GM23248 (cell line): ENCODE measurements at places on chromosomes 6 and 20. TPM values are rescaled to one million over a fixed set of nuclear protein-coding genes. Genes with fewer than 3 reads are reported as not detected.

Gene CD93
- not detected in 2 replicates for total RNA-seq

Gene SLPI
- total RNA-seq = 1.7 TPM in 1 of 2 replicates, not detected in the other

Gene NKAIN4
- total RNA-seq = not detected in 2 replicates

Gene MEP1A
- total RNA-seq = not detected in 2 replicates

Gene VGLL2
- not detected in 2 replicates for total RNA-seq

Gene EDN3
- not detected in 2 replicates for total RNA-seq

Gene PERP
- total RNA-seq = 24.8 and 28.5 TPM in 2 replicates

Gene OPRL1
- 0.86 and 1.1 TPM in 2 replicates for total RNA-seq

Gene NINL
- 3.4 and 10.2 TPM in 2 replicates for total RNA-seq

Gene SEL1L2
- not detected in 2 replicates for total RNA-seq

Gene PRDM13
- total RNA-seq = not detected in 2 replicates

Gene NR2E1
- not detected in 2 replicates for total RNA-seq

Gene CLPSL1
- total RNA-seq = not detected in 2 replicates

Gene DEFB129
- not detected in 2 replicates for total RNA-seq

Gene C6orf58
- total RNA-seq = not detected in 2 replicates

Gene GABRR1
- not detected in 2 replicates for total RNA-seq

- H3K4me3 ChIP-seq = no peak overlapping the region
- H3K4me1 ChIP-seq = no peaks in the 10 kb centered on the region
- H3K27me3 ChIP-seq = no peaks in the 10 kb centered on the region; the same call in 1 of the 2 replicates
- H3K36me3 ChIP-seq = no peaks in the 10 kb centered on the region
- DNase-seq = no peak
Observed at GRCh38 chr20:56624786-56625681, 4.1 kb upstream of the TFAP2C start.

GRCh38 chr6:85997206-85997605 lies 354.5 kb upstream of the SYNCRIP start:
- no peaks in the 10 kb centered on the region for H3K4me1 ChIP-seq
- DNase-seq = no peak
- no peak overlapping the region for H3K27ac ChIP-seq

DNA sequence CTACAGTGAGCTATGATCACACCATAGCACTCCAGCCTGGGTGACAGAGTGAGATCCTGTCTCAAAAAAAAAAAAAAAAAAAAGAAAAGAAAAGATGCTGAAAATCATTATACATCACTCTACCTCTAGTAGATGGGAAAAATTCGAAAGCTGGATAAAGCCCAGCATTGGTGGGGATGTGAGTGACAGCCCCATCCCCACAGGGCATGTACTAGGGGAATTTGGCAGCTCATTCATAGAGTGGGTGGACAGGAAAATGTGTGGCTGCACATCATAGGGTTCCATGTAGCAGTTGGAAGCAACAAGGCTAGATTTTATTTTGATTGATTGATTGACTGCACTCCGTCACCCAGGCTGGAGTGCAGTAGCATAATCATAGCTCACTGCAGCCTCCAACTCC lies 42.0 kb downstream of the MRPL14 start:
- no peak overlapping the region for H3K4me3 ChIP-seq
- H3K27ac ChIP-seq = no peak overlapping the region
- H3K27me3 ChIP-seq = no peaks in the 10 kb centered on the region
- no peaks in the 10 kb centered on the region for H3K36me3 ChIP-seq

GRCh38 chr6:116099036-116099435 lies 1.6 kb upstream of the NT5DC1 start:
- no peaks in the 10 kb centered on the region for H3K36me3 ChIP-seq
- H3K27ac ChIP-seq = no peak overlapping the region
- no peaks in the 10 kb centered on the region for H3K27me3 ChIP-seq
- DNase-seq = no peak
- H3K4me1 ChIP-seq = 0 out of 2 replicates have a peak, but pooled peaks cover 5% of the 10 kb centered on the region
- H3K4me3 ChIP-seq = no peak overlapping the region

DNA sequence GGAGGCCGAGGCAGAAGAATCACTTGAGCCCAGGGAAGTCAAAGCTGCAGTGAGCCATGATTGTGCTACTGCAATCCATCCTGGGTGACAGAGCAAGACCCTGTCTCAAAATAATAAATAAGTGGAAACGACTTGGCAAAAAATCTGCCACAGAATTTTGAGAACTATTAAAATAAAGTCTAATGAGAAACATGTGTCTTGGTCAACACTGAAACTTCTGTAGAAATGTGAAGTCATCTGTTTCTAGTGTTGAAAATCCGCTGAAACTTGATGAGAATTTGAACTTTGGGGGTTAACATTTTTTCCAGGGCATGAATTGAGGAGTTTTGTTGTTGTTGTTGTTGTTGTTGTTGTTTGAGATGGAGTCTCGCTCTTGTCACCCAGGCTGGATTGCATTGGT lies 29.0 kb upstream of the BCLAF1 start:
- no peak overlapping the region for H3K27ac ChIP-seq
- no peaks in the 10 kb centered on the region for H3K27me3 ChIP-seq
- no peak overlapping the region for H3K4me3 ChIP-seq
- peak; percentile 13 for DNase-seq
- H3K4me1 ChIP-seq = no peaks in the 10 kb centered on the region

DNA sequence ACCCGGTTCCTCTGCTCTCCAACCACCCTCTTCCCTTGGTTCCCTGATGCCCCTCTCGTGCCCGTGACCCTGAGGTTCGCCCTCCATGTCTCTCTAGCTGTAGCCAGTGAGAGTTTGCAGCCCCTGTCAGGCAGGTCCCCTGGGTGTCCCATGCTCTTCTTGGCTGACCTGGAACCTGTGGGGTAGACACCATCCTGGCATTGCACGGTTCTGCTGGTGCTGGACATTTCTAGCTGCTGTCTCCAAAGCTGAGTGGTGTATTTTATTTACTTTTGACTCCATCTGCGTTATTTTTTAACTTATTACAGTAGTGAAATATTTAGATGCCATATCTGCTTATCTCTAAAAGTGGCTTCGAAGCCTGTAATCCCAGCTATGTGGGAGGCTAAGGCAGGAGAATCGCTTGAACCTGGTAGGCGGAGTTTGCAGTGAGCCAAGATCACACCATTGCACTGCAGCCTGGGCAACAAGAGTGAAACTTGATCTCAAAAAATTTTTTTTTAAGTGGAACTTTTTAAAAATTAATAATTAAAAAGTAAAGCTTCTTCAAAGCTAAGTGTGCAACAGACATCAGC lies 12.5 kb downstream of the ENTPD6 start:
- DNase-seq = no peak
- no peak overlapping the region for H3K4me3 ChIP-seq
- H3K27me3 ChIP-seq = no peaks in the 10 kb centered on the region
- peaks cover 15% of the 10 kb centered on the region; the same call in 1 of the 2 replicates for H3K36me3 ChIP-seq

DNA sequence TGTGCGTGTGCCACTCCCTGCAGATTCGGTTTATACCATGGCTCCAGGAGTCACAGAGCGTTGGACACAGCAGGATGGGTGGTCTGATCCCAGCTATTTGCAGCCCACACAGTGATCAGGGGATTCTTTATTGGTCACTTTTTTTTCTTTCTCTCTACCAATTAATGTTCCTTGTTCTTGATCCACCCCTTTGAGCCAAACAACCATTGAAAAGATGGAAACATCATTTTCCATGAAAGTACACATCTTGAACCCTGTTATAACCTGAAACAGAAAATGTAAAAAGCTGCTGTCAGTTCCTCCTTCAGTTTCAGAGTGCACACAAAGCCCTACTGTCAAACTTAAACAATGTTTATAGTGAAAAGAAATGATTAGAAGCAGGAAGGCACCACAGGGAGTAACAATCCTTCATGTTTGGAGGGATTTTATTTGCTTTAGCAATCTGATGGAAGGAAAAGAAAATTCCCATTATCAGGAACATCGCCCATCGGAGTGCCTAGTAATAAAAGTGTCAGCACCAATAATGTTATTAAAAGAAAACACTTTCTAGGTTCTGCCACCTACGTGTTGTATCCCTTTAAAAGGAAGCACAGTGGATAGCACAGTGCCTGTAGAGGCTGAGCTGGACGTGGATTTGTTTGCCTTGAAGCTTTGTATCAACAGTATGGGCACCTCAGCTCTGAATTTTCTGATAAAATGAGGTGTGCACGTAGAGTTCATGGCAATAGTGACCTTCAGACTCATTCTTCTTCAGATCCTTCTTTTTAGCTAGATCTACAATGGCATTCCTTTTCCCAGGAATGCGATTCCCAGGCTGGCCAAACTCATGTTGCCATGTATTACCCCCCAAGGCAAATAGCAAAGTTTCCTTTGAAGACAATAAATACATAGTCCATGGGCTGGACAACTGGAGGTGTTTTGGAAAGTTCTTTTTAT lies 16.1 kb upstream of the THBD start:
- H3K4me1 ChIP-seq = peaks cover 11% of the 10 kb centered on the region
- H3K27me3 ChIP-seq = no peaks in the 10 kb centered on the region
- no peak for DNase-seq
- H3K36me3 ChIP-seq = no peaks in the 10 kb centered on the region

DNA sequence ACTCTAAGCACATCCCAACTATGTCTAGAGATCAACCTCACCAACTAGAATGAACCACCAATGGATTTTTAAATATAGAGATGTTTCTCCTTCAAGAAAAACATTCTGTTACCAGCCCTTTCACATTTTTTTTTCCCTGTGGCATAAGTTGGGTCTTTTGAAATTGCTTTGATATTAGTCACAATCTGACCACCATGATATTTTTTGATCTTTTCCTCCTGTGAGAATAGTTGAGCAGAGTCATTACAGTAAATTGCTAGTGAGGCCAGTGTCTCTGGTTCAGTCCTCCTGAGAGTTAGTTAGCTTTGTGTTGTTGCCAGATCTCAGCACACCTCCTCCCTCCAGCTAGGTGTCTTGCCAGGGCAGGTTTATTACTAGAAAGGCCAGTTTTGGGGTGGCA lies 79.7 kb upstream of the MYLIP start:
- no peak overlapping the region for H3K27ac ChIP-seq
- no peak overlapping the region for H3K4me3 ChIP-seq
- H3K27me3 ChIP-seq = no peaks in the 10 kb centered on the region; the same call in none of the 2 replicates
- no peaks in the 10 kb centered on the region for H3K4me1 ChIP-seq
- peak; percentile 9 for DNase-seq
- H3K36me3 ChIP-seq = no peaks in the 10 kb centered on the region

GRCh38 chr6:63817492-63818050 lies 182.0 kb downstream of the PHF3 start:
- H3K4me1 ChIP-seq = no peaks in the 10 kb centered on the region
- H3K4me3 ChIP-seq = no peak overlapping the region
- H3K27me3 ChIP-seq = no peaks in the 10 kb centered on the region
- no peaks in the 10 kb centered on the region for H3K36me3 ChIP-seq

DNA sequence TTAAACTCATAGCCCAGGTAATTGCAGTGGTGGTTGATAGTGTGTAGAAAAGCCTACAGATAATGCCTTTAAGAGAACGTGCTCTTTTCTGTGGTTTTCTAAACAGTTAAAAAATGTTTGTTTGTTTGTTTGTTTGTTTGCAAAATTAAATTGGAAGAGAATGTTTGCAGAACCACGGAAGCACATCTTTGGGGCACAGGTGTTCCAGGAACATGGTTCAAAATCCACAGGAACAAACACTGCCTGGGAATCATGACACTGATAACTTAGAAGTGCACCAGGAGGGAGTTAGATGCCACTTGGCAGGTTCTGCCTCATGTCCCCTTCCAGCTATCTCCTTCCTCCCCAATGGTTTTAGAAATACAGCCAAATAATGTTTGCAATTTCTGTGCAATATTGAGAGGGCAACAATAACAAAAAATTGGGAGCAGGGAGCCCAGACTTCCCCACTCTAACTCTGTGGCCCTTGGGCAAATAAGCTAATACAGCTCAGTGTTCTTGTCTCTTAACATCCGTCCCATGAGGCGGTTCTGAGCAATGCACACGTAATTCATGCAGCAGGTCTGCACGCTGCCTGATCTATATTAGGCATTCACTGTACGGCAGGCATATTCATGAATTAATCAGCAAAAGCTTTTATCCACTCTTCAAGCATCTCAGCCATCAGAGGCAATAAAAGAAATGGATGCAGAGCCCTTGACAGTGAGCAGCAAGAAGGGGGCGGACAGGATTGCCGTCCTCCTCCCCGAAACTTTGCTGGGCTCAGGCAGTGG lies 274.3 kb upstream of the FOXQ1 start:
- H3K27ac ChIP-seq = no peak overlapping the region
- no peak for DNase-seq
- no peaks in the 10 kb centered on the region for H3K36me3 ChIP-seq
- H3K4me1 ChIP-seq = no peaks in the 10 kb centered on the region
- H3K4me3 ChIP-seq = no peak overlapping the region

DNA sequence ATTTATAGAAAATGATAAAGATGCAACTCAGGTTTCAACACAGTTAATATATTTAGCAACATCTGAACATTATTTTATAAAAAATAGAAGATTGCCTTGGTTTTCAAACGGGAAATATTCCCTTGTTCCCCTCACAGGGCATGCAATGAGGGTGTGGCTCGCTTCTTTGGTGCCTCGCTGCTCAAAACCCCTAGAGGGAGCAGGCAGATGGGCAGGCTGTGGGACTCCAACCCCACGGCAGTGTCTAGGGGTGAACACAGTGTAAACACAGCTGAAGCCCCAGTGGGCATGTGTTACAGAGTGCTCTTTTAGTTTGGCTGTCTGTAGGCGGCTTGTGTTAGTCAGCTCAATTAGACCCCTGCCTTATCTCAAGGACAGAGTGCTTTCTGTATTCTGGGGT lies 560.8 kb upstream of the IMPG1 start:
- no peak for DNase-seq
- no peak overlapping the region for H3K4me3 ChIP-seq
- H3K27ac ChIP-seq = no peak overlapping the region
- no peaks in the 10 kb centered on the region for H3K27me3 ChIP-seq

- H3K27me3 ChIP-seq = no peaks in the 10 kb centered on the region
- DNase-seq = peak; percentile 0
- H3K4me1 ChIP-seq = no peaks in the 10 kb centered on the region
Observed at GRCh38 chr6:91149246-91149955, 562.5 kb upstream of the MAP3K7 start.

DNA sequence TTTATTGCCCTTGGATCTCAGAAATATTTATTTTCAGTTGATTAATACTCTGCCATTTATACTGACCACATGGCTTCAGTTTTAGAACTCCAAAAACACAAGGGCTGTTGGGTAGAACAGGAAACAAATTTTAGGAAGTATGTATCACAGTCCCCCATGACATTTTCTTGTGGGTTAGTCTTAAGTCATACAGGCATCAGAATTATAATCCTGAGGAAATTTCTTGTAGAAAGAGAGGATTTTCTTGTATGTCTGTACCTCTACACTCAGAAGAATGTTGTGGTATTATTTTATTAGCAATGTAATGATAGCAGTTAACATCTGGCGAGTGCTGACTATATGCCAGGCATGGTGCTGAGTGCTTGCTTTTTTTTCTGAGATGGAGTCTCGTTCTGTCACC lies 302.9 kb downstream of the CLIC5 start:
- no peak overlapping the region for H3K4me3 ChIP-seq
- H3K27ac ChIP-seq = no peak overlapping the region
- H3K4me1 ChIP-seq = peaks cover 27% of the 10 kb centered on the region

GRCh38 chr6:150877928-150878327 lies 12.4 kb downstream of the MTHFD1L start:
- no peaks in the 10 kb centered on the region for H3K27me3 ChIP-seq
- H3K27ac ChIP-seq = no peak overlapping the region
- no peak for DNase-seq
- H3K36me3 ChIP-seq = peaks cover 42% of the 10 kb centered on the region
- H3K4me1 ChIP-seq = peaks cover 38% of the 10 kb centered on the region

DNA sequence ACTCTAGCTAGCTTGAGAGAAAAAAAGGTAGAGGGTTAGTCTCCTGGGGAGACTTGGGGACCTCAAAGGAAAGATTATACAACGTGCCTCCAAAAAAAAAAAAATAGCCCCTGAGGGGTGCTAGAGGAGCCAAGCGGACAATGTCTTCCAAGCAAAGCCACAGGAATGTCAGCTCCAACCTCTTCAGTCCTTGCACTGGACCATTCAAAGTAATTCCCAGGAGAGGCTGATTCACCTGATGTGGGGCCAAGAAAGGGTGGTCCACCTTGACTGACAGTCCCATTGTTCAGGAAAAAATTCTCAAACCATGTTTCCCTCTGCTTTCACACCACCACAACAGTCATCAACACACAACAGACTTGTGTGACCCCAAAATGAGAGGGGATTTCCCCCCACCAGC lies 30.7 kb downstream of the ASIP start:
- H3K4me3 ChIP-seq = no peak overlapping the region
- peaks cover 22% of the 10 kb centered on the region for H3K4me1 ChIP-seq
- no peaks in the 10 kb centered on the region for H3K36me3 ChIP-seq
